ENCODE measurements at places on chromosomes 13 and 19. TPM values are rescaled to one million over a fixed set of nuclear protein-coding genes. Genes with fewer than 3 reads are reported as not detected.

The CEACAM7 gene
- total RNA-seq, result not detected

The STOML3 gene
- total RNA-seq, result not detected

The MISP3 gene
- 0.09 TPM for total RNA-seq

The CASP14 gene
- total RNA-seq, result not detected

The MYDGF gene
- 226 TPM for total RNA-seq
